ENCODE measurements at places on chromosomes 3 and 15. TPM values are rescaled to one million over a fixed set of nuclear protein-coding genes. Genes with fewer than 3 reads are reported as not detected.

HIGD2B gene
- total RNA-seq = 0.26 TPM

GABRR3 gene
- total RNA-seq = not detected

MELTF gene
- total RNA-seq = 5.0 TPM

IFT57 gene
- 60.3 TPM for total RNA-seq

GRCh38 chr3:51686512-51687215, 15.6 kb downstream of the TEX264 start:
- DNase-seq = no peak

DNA sequence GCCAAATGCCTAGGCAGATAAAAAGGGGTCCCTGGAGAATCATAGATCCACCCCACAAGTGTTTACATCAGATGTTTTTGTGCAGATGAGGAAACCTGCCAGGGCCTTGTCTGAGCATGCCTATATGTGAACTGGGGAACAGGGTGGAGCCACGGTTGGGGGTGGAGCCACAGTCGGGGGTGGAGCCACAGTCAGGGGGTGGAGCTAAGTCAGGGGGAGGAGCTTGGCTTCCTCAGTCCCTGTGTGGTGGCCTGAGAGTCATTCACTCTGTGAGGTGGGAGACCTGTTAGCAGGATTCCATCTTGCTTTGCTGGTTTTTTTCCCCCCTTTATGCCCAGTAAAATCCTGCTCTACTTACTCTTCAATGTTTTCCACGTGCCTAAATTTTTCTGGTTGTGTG, 57.8 kb upstream of the TGFBR2 start:
- DNase-seq = no peak

- DNase-seq = no peak
Observed at GRCh38 chr3:188278717-188279324, 124.9 kb downstream of the LPP start.

- peak; percentile 33 for DNase-seq
Observed at GRCh38 chr3:17431004-17431403, 311.4 kb downstream of the TBC1D5 start.

- DNase-seq = no peak
Observed at GRCh38 chr3:132381348-132381944, 35.9 kb upstream of the DNAJC13 start.

DNA sequence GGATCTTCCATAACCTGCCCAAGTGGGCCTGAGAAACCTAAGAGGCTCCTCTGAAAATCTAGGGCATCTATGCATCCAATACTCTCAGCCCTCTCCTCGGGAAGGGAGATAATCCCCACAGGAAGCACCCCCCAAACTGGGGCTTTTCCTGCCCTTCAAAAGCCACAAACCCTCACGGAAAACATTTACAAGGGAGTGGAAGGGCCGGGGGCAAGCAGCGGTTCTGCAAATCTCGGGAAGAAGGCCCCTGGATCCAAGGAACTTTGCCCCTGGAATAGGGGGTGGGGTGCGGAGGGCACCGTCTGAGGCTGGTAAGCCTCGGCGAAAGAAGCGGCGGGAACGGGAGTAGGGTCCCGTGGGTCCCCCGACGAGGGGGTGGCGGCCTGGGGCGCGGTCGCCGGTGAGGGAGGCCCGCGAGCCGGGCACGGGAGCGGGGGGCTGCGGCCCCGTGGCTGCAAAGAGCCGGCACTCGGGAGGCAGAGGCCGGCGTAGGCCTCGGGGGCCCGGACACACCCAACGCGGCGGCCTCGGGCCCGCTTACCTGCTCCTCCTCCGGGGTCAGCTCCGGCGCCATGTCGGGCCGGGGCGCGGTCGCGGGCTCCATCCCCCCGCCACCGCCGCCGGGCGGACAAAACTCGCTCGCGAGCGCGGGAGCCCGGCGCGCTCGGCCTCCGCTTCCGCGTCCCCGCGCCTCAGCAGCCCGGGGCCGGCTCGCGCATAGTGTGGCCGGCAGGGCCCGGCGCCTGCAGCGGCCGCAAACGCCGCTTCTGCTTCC, 755 bp downstream of the PTPN9 start:
- peak; percentile 34 for DNase-seq

GRCh38 chr3:100107221-100107814, 7.0 kb downstream of the FILIP1L start:
- peak; percentile 71 for DNase-seq
